Fibroblast of villous mesenchyme (primary cell): ENCODE measurements at places on chromosomes 5 and 9. TPM values are rescaled to one million over a fixed set of nuclear protein-coding genes. Genes with fewer than 3 reads are reported as not detected.

DNA sequence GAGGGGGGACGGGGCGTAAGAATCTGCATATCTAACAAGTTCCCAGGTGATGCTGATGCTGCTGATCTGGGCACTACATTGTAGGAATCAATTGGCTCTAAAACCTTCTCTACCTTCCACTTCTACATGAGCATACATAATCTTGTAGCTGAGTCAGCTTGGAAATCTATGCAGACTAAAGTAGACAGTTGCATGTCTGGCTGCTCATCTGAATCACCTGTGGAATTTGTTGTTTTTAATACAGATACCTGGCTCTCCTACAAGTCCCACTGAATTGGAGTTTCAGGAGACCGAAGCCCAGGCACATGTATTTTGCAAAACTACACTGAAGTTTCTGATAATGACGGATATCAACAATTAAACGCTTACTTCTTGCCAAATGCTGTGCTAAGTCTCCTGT is 113.6 kb downstream of the STK32A start:
- DNase-seq: no peak

The TPPP gene
- total RNA-seq: under 0.01 TPM in 2 replicates

The CRHBP gene
- total RNA-seq: not detected in 2 replicates

GRCh38 chr9:105132606-105133005 is 111.8 kb upstream of the SLC44A1 start:
- peak; percentile 70 for DNase-seq

- no peak for DNase-seq
These were observed 5.4 kb upstream of the CSF2 start for GRCh38 chr5:132067941-132068808.

DNA sequence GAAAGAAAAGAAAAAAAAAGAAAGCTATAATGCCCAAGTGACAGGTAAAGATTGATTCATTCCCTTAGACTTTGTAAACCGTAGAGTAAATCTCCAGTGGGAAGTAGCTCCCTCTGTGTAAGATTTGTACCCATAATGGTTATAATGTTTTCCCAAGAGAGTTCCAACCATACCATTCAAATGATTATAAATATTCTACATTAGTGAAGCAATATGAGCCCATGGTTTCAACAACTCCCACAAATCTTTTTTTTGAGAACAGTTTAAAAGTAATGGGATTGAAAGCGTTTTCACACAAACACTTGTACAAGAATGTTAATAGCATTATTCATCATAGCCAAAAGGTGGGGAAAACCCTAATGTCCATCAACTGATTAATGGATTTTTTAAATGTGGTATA is 58.0 kb downstream of the GRAMD2B start:
- peak; percentile 62 for DNase-seq

The ENTREP1 gene
- total RNA-seq: under 0.01 TPM in 1 of 2 replicates, not detected in the other

The OR2V1 gene
- not detected in 2 replicates for total RNA-seq

The DCANP1 gene
- not detected in 2 replicates for total RNA-seq

GRCh38 chr9:114434878-114435311 is 47.1 kb upstream of the AKNA start:
- peak; percentile 26 for DNase-seq

GRCh38 chr5:58060996-58061395 is 398.9 kb downstream of the PLK2 start:
- peak; percentile 29 for DNase-seq

GRCh38 chr9:98256756-98257155 is 1.3 kb upstream of the TBC1D2 start:
- no peak for DNase-seq

The MLANA gene
- total RNA-seq: not detected in 2 replicates

The RMRP gene
- total RNA-seq: 103,191 and 163,599 TPM in 2 replicates

DNA sequence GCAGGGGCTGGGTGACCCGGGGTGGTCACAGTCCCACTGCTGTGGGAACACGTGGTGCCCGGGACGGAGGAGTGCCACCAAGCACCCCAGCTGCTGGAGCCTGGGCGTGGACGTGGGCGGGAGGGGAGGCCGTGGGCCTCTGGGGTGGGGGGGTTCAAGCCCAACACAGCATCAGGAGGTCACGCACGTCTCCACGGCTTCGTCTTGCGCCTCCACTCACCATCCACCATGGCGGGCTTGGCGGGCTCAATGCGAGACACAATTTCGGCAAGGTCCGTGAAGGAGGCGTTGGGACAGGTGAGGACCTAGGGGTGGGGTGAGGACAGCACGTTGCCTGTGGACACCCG is 2.2 kb upstream of the NSMF start:
- DNase-seq: no peak

DNA sequence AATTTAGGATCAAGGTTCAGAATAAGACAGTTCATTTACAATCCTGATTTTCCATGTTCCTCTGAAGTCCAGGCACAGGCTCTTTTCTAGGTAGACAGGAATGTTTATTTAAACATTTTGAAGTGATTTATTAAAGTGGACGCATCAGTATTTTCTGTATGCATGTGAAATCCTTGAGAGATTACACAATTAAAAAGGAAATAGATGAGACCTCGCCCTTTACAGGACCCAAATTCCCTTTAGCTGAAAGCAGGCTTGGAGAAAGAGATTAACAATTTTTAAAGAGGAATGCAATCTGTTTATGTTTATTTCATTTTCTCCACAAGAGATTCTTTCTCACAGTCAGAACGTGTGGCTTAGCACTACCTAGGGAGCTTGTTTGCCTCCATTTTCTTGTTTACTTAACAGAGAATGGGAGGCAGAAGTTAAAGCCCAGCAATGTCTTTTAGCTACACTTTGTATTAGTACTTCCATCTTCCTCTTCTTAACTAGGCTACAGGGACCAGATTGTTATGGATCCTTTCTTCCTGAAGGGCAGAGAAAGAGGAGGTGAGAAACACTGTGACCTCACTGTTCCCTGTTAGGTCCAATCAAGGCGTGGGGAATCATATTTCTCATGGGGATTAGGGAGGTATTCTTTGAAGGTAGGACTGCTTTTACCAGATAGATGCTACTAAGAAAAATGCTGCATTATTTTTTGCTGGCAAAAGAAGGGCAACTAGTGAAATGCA is 416.0 kb downstream of the SH3GL2 start:
- DNase-seq: peak; percentile 15

DNA sequence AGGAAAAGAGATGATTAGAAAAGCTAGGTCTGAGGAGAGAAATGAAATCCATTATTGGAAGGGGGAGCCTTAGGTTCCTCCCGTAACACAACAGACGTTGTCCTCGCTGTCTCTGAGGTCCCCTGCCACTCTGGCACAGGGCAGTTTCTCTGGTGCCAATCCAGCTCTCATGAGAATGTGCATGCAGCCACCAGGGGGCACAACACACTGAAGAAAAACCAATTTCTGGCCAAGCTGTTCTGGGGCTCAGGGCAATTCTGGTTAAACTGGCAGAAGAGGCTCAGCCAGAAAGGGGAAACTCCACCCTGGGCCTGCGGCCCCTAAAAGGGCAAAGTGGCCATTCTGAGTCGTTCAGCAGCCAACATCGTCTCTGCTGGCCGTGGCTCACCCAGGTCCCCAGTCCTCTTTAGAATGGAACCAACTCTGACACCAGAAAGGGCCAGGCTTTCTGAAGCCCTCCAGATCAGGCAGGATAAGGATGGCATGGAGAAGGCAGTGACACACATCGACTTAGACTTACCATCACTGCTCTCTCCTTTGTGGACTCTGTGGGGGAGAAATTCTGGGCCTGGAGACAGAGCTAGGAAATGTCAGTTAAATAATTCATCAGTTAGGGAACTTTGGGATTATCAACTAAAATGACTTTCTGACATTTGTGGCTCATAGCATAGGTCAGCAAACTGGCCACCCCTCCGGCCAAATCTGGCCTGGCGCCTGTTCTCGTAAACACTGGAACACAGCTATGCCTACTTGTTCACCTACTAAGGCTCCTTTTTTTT is 58.5 kb upstream of the GOLPH3 start:
- DNase-seq: peak; percentile 76

DNA sequence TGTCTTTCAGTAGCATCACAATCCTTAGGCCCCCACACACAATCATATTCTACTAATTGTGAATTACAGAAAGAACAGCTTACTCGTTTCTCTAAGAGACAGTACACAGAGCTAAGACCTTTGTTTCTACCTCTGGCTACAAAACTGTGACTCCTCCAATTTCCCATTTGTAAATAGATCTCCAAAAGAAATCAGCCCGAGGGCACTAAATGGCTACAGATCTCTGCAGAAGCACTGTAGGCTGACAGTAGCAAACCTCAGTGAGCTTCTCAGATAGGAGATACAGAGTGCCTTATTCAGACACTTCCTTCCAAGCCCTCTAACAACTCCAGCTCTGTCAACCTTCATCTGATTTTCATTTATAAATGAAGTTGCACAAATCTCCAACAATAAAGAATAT is 51.0 kb downstream of the EFNA5 start:
- DNase-seq: peak; percentile 12

The ZNF622 gene
- total RNA-seq: 44.0 and 47.4 TPM in 2 replicates

DNA sequence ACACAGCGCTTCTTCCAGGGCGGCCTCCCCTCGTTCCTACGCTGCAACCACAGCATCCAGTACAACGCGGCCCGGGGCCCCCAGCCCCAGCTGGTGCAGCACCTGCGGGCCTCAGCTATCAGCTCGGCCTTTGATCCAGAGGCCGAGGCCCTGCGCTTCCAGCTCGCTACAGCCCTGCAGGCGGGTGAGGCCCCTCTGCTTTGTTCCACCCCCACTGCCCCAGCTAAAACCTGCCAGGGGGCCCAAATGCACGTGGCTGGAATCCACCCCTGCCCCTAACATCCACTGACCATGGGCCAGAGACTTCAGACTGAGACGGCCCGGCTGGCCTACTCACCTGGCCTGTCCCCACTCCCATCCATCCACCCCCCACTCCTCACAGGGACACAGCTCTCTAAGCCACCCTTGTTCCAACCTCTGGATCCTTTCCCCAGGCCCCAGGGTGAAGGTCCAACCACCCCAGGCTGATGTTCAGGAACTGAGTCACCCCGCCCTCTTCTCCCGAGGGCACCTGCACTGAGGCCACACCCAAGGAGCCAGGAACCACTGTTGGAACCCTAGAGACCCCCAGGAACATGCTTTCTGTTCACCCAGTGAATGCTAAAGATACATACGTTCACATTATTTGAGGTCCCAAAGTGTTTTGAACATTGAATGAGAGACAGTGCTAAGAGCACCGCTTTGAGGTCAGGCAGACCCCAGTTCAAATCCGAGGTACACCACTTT is 18.9 kb upstream of the ASS1 start:
- DNase-seq: no peak

GRCh38 chr9:122807271-122807900 is 7.5 kb downstream of the OR1K1 start:
- DNase-seq: no peak

The SEC16A gene
- 40.3 and 43.2 TPM in 2 replicates for total RNA-seq

The AGGF1 gene
- total RNA-seq: 19.0 and 20.0 TPM in 2 replicates

DNA sequence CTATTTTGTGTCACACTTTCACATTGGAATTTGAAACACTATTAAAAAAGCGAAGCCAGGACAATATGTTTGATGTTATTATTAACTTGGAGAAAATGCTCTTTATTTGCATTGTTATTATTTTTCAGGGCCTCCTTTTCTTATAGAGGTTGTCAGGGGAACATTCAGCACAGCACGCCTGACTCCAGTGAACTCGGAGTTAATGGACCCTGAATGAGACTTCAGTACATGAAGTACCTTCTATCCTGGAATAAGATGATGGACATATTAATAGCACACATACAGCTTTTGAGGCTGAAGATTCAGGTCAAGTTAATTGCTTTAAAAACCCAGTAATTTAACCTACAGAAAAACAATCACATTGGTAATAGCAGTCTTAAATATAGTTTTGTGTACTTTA is 652.9 kb downstream of the SEMA5A start:
- DNase-seq: no peak

The FOXD4L5 gene
- total RNA-seq: under 0.01 TPM in 1 of 2 replicates, not detected in the other
